ENCODE measurements at places on chromosomes 5 and 9.
A peak's percentile ranks its signal among the peaks of the same experiment; 100 is the strongest.

GRCh38 chr5:21024966-21025365, 1037.0 kb upstream of the CDH18 start:
- no peak for DNase-seq

DNA sequence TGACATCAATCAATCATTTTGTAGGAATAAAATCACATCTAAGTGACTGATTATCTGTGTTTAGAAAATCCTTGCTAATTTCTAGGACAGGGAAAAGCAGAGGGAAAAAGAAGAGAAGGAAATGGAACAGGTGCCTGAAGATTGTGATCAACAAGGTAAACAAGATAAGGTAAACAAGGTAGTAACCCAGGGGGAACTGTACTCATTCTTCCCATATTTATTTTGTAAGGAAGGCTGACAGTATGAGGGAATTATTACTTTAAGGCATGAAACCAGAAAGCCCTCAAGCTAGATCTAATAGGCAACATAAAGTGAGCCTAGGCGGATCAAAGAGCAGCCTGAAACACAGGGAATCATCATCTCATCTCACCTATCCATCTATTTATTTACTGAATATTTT, 231.1 kb downstream of the MLLT3 start:
- no peak for DNase-seq

- DNase-seq = no peak
Observed at GRCh38 chr9:28542928-28543327, 969.6 kb upstream of the C9orf72 start.

- DNase-seq = peak; percentile 50
Observed at GRCh38 chr5:151924564-151925301, at the start of gene GLRA1. GLRA1 (minus strand) TSS chr5:151924851; CDS start chr5:151924549, 302 bp downstream.

GRCh38 chr9:18727904-18728303, 254.0 kb downstream of the ADAMTSL1 start:
- no peak for DNase-seq

GRCh38 chr5:77282337-77283027, 72.0 kb downstream of the PDE8B start:
- DNase-seq = no peak
